Thoracic aorta (tissue), 2 donors: ENCODE measurements at places on chromosomes 4 and X. TPM values are rescaled to one million over a fixed set of nuclear protein-coding genes. Genes with fewer than 3 reads are reported as not detected.

PDGFRA gene
- 133 TPM for total RNA-seq

FAM184B gene
- not detected for total RNA-seq

GRCh38 chr4:95636061-95636460 is 87.3 kb upstream of the UNC5C start:
- DNase-seq, result no peak
- no peak overlapping the region for H3K27ac ChIP-seq
- H3K36me3 ChIP-seq, result no peaks in the 10 kb centered on the region
- no peaks in the 10 kb centered on the region for H3K4me1 ChIP-seq

DNA sequence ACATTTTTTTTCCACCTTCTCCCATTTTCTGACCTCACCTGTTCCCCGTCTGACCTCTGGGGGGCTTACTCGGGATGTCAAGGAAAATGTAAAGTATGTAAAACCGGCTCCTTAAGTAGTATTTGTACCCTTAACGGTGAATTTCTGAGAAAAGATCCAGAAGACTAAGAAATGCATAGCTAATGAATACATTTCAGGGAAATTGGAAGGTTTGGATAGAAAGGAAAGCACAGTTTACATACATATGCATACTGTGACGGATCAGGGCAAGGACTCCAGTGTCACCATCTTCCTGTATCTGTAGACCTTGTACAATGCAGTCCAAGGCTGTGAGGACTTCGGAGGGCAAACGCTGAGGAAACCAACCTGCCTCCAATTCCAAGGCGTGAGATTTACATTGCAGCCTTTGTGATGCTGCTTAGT is 2185.9 kb upstream of the TENM3 start:
- peak overlapping the region; percentile 74 for H3K4me3 ChIP-seq
- no peaks in the 10 kb centered on the region for H3K27me3 ChIP-seq
- H3K36me3 ChIP-seq, result no peaks in the 10 kb centered on the region

DNA sequence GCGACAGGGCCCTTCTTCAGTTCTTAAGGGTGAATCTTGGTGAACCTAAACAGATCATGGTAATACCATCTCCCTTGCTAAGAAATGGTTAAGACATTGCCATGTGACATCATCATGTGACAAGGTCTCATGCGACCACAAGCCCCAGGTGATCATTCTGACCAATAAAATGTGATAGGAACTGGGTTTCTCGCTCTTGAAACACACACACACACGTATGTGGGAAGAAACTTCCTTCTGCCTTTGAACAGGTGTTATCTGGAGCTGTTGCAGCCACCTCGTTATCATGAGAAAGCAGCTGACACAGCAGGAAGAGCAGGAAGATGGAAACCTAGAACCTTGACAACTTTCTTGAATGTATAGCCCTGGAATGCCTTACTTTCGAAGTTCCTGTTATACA is 10.2 kb downstream of the SOD3 start:
- no peaks in the 10 kb centered on the region for H3K27me3 ChIP-seq
- H3K36me3 ChIP-seq, result no peaks in the 10 kb centered on the region
- no peak overlapping the region for H3K27ac ChIP-seq
- no peak for DNase-seq
- no peak overlapping the region for H3K4me3 ChIP-seq
